ENCODE measurements at places on chromosomes 3 and 15. TPM values are rescaled to one million over a fixed set of nuclear protein-coding genes. Genes with fewer than 3 reads are reported as not detected.
A peak's percentile ranks its signal among the peaks of the same experiment; 100 is the strongest.

C3orf62 gene
- total RNA-seq = 5.4 TPM

CCDC39 gene
- total RNA-seq = 0.52 TPM

DLL4 gene
- total RNA-seq = 0.31 TPM

SAXO2 gene
- total RNA-seq = not detected

GRK7 gene
- not detected for total RNA-seq

DNA sequence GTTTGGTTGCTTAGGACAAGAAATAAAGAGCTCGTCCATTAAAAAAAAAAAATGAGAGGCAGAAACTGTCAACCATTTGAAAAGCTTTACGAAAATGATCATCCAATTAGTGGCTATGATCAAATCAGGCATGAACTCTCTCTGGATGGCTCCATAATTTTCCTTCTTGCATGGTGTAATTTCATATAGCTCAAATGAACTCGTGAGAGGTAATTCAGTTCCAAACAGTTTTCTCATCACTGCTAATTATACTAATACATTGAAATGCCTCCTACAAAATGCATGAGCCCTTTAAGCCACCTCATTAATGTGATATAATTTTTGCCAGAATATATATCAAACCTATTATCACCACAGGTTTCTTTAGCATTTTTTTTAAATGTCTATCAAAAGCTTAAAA, 239.5 kb upstream of the MEIS2 start:
- no peak for DNase-seq

DNA sequence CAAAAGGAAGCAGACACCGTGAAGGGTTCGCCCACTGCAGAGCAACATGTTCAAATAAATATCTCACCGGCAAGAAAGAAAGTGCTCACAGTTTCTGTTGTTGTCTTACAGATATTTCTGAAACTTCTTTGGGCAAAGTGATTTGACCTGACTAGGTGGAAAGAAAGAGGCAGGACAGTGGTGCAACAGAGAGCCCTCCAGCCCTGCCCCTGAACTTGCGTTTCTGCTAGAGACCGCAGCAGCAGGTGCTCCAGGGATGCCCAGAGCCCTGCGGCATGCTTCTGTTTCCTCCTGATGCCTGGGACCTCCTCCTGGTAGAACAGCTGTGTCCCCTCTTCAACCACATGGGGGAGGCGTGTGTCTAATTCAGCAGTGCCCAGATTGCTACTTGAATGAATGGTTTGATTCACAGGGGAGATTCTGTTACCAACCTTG, 123.4 kb downstream of the ATP10A start:
- DNase-seq = peak; percentile 61

DNA sequence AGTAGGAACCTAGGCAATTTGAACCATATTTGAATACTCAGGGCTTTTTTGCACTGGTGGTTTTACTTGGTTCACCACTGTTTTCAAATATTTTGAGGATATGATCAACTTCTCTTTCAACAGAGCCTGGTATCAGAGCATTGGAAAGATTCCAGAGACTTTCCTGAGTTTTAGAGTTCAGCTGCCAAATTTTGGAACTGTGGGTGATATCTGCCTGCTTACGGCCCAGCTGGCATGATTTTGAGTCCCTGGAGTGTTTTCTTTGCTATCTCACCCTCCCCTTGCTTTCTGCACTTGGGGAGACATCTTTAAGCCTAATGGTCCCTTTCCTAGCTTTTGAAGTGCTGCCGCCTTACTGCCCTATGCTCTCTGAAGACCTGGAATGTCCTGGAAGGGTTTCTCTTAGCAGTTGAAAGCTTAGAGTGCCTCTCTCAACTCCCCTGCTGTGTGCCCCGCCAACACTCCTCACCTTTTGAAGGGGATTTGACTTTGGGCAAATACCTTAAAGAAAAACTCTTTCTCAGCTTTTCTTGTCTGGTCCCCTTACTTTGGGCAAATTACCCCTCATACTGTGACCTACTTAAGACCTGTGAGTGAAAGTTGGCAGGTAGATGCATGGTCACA, 539.1 kb downstream of the MFSD1 start:
- DNase-seq = peak; percentile 48

- DNase-seq = no peak
Observed at GRCh38 chr3:183123891-183124290, 24.6 kb upstream of the MCCC1 start.

- DNase-seq = no peak
Observed at GRCh38 chr3:183442994-183443393, 14.6 kb upstream of the MCF2L2 start.

GRCh38 chr3:170953229-170953628, 44.8 kb upstream of the EIF5A2 start:
- no peak for DNase-seq

GRCh38 chr3:109819734-109820133, 482.4 kb upstream of the DPPA4 start:
- DNase-seq = peak; percentile 6

GRCh38 chr15:69074001-69074842, 59.7 kb downstream of the NOX5 start:
- peak; percentile 84 for DNase-seq

- no peak for DNase-seq
Observed at GRCh38 chr15:69653306-69653705, 200.7 kb downstream of the RPLP1 start.

DNA sequence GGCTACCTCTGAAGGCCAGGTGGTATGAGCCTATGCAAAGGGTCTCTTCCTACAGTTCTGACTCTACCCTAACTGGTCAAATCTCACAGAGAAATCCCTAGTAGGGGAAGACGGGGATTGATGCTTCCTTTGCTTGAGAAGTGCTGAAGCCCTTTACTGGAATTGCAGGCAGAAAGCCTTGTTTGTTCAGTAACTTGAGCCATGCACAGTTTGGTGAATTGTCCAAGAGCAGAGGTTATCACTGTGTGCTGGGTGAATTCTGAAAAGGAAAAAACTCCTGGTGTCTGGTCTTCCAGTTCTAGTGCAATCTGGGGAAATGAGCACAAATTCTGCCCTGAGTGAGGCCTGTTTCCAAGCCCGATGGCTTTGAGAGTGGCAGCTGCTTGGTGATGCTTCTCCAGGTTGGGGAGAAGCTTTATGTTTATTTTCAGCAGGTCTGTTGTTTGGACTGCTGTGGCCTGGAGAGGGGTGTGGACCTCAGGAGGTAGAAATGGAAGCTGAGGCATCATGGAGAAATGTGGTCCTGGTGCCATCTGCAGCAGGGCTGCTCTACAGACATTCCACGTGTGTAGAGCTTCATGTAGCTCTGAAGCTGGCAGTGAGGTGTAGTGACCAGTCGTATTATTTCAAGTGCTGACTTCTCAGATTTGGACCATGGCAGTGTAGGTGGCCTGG, 60.9 kb downstream of the ARNT2 start:
- no peak for DNase-seq

DNA sequence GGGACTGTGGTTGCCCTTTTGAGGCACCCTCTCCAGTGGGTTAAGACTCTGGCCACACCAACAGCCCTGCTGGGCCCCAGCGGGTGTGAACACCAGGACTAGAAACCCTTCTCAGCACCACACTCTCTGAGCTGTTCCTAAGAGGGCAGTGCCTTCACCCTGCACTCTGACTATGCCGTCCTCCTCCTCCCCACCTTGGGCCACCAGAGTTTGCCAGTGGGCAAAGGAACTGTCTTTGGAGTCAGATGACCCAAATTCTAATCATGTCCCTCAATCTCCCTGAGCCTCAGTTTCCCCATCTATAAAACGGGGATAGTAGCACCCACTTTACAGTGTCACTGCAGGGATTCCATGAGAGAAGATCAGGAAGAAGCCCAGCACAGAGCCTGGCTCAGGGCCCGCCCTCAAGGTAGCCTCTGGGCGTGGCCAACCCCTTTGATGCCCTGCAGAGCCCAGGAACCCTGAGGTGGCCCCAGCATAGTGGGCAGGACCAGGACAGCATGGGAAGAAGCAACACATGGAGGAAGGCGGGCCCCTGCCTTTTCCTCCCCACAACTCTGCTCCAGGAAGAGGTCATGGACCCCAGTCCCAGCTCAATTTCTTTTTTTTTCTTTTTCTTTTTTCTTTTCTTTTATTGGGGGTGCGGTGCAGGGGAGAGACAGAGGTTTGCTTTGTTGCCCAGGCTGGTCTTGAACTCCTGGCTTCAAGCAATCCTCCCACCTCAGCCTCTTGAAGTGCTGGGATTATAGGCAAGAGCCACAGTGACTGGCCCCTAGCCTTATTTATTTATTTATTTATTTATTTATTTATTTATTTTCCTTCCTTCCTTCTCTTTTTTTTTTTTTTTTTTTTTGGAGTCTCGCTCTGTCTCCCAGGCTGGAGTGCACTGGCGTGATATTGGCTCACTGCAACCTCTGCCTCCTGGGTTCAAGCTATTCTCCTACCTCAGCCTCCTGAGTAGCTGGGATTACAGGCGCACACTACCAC, 115.7 kb upstream of the LINGO1 start:
- peak; percentile 33 for DNase-seq

DNA sequence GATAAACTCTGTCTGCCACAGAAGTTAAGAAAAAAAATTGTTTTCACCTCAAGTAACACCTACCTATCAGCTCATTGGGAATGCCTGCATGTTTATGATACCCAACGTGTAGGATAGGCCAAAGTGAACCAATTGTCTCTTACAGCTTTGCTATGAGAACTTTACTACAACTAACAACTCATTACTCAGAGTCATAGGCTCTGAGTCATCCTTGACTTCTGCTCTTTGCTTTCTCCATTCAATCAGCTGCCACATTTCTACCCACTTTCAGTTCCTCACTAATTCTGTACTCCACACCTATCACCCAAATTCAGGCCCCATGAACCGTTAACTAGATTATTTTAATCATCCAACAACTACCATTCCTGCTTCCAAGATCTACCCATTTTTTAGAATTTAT, 843.9 kb downstream of the TUSC7 start:
- no peak for DNase-seq

GRCh38 chr3:17894434-17895060, 152.1 kb upstream of the TBC1D5 start:
- peak; percentile 76 for DNase-seq

GRCh38 chr3:22982981-22983587, 220.0 kb upstream of the UBE2E2 start:
- no peak for DNase-seq

DNA sequence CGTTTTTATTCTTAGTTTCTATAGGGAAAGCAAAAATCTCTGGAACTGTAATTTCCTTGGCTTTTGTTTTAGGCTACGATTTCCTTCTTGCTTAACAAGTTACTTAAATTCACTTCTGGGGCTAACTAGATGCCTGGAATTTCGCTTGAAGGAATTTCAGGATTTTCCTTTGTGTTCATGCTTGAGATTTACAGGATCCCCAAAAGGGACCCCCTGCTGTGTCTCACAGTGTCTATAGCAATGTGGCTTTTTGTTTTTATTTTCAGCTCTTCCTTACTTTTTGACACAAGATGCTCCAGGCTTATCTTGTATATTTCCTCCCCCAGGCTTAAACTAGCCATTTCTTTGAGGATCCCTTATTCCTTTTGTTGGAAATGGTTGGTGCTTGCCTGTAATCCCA, 95.5 kb upstream of the DPPA4 start:
- DNase-seq = peak; percentile 98
